DMS53 (cell line): ENCODE measurements at places on chromosomes 3 and 15.

- DNase-seq = no peak
Measured at GRCh38 chr3:48411606-48412374, 18.1 kb downstream of the PLXNB1 start.

- DNase-seq = no peak
Measured at GRCh38 chr15:91498046-91498748, 355.3 kb upstream of the SLCO3A1 start.

DNA sequence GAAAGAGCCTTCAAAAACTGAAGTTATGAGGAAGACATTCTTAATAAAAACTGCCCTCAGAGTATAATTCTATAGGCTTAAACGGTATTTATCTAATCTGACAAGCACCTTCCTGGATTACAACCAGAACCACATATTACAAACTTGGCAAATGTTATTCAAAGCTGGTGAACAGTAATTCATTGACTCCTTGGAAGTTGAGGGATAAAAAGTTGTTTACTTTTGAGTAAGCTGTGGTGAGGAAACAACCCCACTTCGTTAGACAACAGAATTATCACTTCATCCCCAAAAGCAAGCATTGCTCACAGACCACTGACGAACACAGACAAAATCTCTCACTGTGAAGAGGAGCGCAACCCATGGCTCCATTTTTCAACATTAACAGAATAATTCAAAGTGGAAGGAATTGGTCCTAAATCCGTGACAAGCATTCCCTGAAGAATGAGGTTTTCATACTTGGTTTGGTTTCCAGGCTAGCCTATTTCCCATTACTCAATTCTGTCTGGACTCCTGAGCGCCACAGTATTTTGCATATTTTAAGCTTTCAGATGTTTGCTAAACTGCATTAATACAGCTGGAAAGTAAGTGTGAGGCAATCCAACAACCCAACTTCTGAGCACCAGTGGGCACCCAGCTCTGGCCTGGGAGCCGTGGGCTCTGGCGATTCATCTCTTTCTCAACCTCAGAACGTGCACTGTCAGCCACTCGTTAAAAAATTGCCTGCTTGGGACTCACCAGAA lies 32.7 kb downstream of the LRIG1 start:
- no peak for DNase-seq

- DNase-seq = no peak
Measured at GRCh38 chr3:127262533-127262932, 25.3 kb downstream of the PRR20G start.

DNA sequence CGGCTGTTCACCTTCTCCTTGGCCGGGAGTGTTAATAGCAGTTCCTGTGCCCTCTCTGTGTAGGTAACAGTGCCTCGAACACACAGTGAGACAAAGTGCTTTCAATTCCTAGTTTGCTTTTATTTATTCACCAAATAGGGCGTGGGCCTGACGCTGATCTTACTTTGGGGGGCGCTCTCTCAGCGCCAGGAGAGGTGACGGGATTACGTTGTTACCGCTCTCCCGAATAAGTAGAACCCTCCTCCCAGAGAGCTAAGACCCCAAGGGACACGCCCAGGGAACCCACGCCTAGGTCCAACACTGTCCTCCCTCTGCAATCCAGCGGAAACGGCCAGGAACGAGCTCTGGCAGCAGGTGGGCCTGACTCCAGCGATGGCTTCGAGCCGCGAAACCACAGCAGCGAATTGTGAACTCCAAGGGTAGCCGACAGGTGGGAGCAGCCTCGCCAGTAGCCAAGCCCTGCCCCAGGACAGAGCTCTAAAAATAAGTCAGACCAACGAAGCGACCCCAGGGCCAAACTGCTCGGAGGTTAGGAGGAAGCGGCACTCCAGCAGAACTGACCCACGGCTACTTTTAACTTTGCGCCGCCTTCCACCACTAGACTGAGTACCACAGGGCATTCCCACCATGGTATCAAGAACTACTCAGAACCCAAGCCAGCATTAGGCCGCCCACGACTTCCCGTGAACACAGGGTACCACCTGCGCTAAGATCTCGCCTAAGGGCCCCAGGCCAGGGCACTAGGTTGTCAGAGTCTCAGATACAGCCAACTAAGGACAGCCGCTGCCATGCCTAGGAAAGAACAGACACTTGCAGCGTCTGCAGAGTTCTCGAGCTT lies 1.6 kb upstream of the SIN3A start:
- DNase-seq = peak; percentile 70

GRCh38 chr3:29686889-29687592 lies 406.2 kb downstream of the RBMS3 start:
- DNase-seq = no peak

DNA sequence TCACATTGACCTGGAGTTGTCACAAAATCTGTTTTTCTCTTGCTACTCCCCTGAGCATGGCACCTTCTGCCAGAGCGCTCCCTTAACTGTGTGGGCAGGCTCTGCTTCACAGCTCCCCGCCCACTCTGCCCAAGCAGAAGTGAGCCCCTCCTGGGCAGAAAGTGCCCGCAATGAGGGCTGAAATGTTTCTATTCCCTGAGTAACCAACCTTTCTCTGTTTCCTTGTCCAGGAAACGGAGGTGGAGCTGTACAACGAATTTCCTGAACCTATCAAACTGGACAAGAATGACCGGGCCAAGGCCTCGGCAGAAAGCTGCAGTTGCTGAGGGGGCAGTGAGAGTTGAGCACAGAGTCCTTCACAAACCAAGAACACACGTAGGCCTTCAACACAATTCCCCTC lies 66.3 kb upstream of the ACAD9 start:
- DNase-seq = no peak

GRCh38 chr3:184177331-184177731 lies 2.7 kb downstream of the AP2M1 start:
- DNase-seq = no peak

GRCh38 chr3:188019727-188020126 lies 134.2 kb upstream of the LPP start:
- no peak for DNase-seq

DNA sequence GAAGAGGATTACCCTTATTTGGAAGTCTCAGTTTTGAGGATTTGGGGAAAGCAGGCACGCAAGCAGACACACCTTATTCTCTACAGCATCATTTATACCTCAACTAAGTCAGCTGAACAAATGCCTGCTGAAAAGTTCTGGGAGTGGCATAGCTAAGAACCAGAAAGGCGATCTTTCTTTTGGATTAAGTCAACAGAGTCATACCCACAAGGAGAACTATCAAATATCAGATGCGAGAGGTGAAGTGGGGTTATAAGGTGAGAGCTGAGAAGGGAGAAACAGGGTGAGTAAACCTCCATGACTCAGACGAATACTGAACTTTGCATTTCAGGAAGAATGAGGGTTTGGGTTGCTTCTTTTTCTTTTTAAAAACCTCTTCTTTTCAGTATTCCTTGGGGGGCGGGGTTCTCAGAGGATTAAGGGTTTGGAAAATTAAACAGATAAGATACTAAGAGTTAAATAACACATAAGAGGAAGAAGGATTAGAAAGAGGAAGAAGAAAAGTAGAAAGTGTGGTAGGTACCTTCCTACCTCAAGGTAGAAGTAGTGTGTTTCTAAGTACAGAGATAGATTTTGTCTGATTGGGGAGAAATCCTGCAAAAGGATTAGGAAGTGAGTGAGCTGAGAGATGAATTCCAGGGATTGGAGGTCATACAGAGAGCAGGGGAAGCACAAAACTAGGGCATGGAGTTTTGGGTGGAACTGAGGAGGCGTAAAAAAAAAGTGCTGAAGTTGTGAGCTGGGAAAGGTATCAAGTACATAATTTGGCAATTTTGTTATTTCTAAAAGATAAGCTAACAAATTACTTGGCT lies 41.3 kb upstream of the ICE2 start:
- peak; percentile 36 for DNase-seq

GRCh38 chr15:87549296-87549695 lies 707.2 kb downstream of the NTRK3 start:
- DNase-seq = no peak
